ENCODE measurements at places on chromosomes 2 and 18. TPM values are rescaled to one million over a fixed set of nuclear protein-coding genes. Genes with fewer than 3 reads are reported as not detected.

ORMDL1 gene
- total RNA-seq = 63.4 TPM

ACVR1C gene
- total RNA-seq = 0.33 TPM

FSHR gene
- total RNA-seq = not detected

ANKRD12 gene
- 112 TPM for total RNA-seq

ACKR3 gene
- total RNA-seq = 116 TPM

UGT1A9 gene
- not detected for total RNA-seq

GNAL gene
- total RNA-seq = 15.5 TPM

GPR75 gene
- total RNA-seq = 3.1 TPM

ZNF892 gene
- 4.3 TPM for total RNA-seq

- peak within 1 kb of the TSS; percentile 68 for H3K4me3 ChIP-seq
- no peaks in the 10 kb centered on the region for H3K4me1 ChIP-seq
- no peaks in the 10 kb centered on the region for H3K36me3 ChIP-seq
- no peaks in the 10 kb centered on the region for H3K27me3 ChIP-seq
Measured at GRCh38 chr2:202871300-202872141, at the start of gene ICA1L. TSS of gene ICA1L (minus strand) at chr2:202871766. CDS start at chr2:202829009, 42,757 bp downstream.

DNA sequence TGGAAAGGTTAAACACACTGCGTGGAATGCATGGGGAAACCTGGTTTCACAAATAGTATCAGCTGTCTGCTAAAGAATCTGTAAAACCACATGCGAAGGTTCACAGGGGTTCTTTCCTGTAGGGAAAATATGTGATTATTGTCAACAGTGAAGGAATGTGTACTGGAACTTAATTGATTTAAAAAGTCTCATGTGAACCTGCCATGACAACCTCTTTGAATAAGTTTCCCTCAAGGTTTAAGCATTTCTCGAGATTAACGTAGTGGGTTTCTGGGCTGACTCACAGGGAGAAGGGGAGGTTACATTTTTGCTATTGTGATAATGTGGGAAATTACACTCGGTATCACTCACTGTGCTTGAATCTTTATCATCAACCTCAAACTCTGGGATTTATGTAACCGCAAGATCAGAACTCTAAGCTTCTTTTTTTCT, 28.2 kb upstream of the IL1R1 start:
- DNase-seq = no peak
- no peaks in the 10 kb centered on the region for H3K4me1 ChIP-seq
- no peak overlapping the region for H3K4me3 ChIP-seq

GRCh38 chr2:20418519-20418918, 28.4 kb upstream of the RHOB start:
- H3K4me3 ChIP-seq = no peak overlapping the region
- H3K4me1 ChIP-seq = no peaks in the 10 kb centered on the region
- no peaks in the 10 kb centered on the region for H3K36me3 ChIP-seq
- no peaks in the 10 kb centered on the region for H3K27me3 ChIP-seq
- DNase-seq = no peak
- peak overlapping the region; percentile 9 for H3K27ac ChIP-seq

DNA sequence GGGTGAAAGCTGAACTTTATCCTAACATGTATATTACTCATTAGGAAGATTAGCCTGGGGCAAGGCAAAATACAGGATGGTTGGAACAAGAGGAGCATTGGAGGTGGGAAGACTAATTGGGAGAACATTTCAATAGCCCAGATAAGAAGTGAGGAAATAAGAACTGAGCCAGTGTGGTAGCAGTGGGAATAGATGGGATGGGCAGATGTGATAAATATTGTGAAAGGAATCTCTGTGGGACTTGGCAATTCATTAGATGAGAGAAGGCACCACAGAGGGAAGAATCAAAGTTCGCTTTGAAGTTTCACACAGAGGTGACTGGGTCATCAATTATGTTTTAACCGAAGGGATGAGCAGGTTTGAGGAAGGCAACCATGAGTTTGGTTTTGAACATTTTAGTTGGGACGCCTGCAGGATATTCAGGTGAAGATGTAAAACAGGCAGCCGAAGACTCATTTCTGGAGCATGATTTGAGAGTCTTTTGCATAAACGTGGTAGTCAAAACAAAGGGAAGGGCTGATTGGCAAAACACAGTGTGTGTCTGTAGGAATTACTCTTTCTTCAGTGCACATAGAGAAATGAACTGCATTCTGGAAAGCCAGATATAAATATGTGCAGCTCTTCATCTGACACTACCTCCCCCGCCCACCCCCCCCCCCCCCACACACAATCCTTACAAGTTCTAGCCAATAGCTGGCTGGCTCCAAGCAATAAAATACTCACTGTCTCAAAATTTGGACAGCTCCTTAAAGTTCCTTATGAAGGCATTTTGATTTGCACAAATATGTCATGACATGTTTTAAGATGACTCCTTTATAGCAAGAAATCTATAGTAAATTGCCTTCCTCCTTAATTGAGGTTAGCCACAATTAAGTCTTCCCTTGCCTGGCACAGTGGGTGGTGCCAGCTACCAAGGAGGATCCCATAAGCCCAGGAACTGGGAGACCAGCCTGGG, 1.9 kb upstream of the SLC1A4 start:
- H3K27me3 ChIP-seq = no peaks in the 10 kb centered on the region
- peaks cover 3% of the 10 kb centered on the region for H3K4me1 ChIP-seq
- peak overlapping the region; percentile 67 for H3K4me3 ChIP-seq

- H3K27ac ChIP-seq = no peak overlapping the region
- H3K4me1 ChIP-seq = no peaks in the 10 kb centered on the region
- no peaks in the 10 kb centered on the region for H3K27me3 ChIP-seq
- no peaks in the 10 kb centered on the region for H3K36me3 ChIP-seq
- no peak for DNase-seq
- no peak overlapping the region for H3K4me3 ChIP-seq
Measured at GRCh38 chr18:76660571-76661192, 161.7 kb upstream of the ZNF236 start.

DNA sequence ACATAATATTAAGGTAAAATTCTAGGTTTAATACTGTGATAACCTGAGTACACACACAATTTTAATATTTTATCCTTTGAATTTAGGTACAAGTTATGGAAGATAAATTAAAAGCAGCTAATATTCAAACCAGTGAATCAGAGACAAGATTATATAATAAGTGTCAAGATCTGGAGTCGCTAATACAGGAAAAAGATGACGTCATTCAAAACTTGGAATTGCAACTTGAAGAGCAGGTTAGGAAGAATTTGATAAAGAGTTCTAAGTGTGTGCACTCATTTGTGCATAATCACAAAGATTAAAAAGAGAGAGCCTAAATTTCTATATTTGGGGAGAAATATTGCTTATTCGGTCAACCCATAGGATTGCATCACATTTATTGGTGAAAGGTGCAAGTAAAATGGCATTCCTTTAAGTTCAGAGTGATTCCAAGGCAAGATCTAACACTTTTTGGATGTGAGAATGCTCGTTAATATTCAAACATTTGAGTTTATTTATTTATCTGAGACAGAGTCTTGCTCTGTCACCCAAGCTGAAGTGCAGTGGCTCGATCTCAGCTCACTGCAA, 16.3 kb upstream of the C1GALT1C1L start:
- H3K36me3 ChIP-seq = no peaks in the 10 kb centered on the region
- H3K27me3 ChIP-seq = no peaks in the 10 kb centered on the region
- no peaks in the 10 kb centered on the region for H3K4me1 ChIP-seq
- no peak overlapping the region for H3K27ac ChIP-seq

DNA sequence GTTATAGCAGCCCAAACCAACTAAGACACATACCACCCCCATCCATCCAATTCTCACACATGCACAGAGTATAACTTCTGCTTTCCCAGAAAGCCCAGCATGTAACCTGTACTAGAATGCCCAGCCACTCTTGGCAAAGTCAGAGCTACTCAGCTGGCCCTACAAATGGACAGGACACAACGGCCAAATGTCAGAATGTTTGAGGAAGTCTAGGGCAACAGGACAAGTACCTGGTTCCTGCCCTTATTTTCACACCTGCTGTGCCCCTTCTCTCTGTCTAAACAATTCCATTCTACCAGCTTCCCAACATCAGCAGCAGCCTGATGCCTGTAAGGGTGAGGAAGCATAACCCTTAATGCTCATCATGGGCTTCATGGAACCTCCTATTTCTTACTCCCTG, 15.1 kb upstream of the BZW1 start:
- no peaks in the 10 kb centered on the region for H3K4me1 ChIP-seq
- no peak overlapping the region for H3K27ac ChIP-seq
- H3K4me3 ChIP-seq = no peak overlapping the region

GRCh38 chr2:206958261-206958660, 18.9 kb downstream of the CPO start:
- no peak overlapping the region for H3K4me3 ChIP-seq
- no peak overlapping the region for H3K27ac ChIP-seq
- no peaks in the 10 kb centered on the region for H3K36me3 ChIP-seq
- no peak for DNase-seq
- H3K4me1 ChIP-seq = no peaks in the 10 kb centered on the region

DNA sequence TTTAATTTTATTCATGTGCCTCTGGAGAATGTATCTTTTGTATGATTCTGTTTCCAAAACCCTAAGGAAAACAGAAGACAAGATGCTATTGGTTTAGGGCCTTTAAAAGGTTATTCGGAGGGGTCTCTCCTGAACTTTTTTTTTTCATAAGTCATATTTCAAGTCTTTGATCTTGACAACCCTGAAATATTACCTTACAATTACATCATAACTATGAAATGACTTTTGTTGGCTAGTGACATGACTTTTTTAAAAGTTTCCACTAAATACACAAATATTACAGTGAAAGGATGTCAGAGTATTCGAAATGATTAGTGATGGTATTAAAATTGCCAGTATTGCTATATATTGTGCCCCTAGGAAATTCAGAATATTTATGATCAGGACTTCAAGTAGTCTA, 31.8 kb upstream of the FZD7 start:
- no peak overlapping the region for H3K4me3 ChIP-seq
- no peaks in the 10 kb centered on the region for H3K27me3 ChIP-seq
- DNase-seq = no peak
- H3K27ac ChIP-seq = no peak overlapping the region

GRCh38 chr2:104853534-104854497, at the start of gene POU3F3:
TSS of gene POU3F3 (plus strand) at chr2:104854115. CDS start at chr2:104855511, 1,396 bp downstream.
- H3K36me3 ChIP-seq = no peaks in the 10 kb centered on the region
- H3K27ac ChIP-seq = no peak within 1 kb of the TSS
- no peaks in the 10 kb centered on the region for H3K27me3 ChIP-seq
- no peaks in the 10 kb centered on the region for H3K4me1 ChIP-seq
- H3K4me3 ChIP-seq = peak within 1 kb of the TSS; percentile 45

DNA sequence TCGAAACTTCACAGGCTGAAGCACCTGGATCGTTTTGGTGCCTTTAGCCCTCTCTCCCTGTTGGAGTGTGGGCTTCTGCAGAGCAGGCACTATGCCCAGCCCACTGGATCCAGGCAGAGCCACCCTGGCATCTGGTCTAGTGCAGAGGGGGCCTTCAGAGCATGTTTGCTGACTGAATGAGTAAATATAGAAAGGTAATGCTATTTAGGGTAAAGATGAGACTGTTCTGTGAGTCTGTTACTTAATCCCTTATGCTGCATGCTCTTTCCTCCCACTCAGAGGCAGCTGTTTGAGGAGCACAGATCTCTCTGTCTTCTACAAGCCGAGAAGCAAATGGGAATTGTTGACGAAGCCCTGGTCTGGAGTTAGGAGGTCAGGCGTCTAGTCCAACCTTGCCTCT, 130.2 kb downstream of the RGPD3 start:
- H3K27ac ChIP-seq = no peak overlapping the region
- H3K36me3 ChIP-seq = no peaks in the 10 kb centered on the region
- H3K4me3 ChIP-seq = no peak overlapping the region
- DNase-seq = no peak

GRCh38 chr2:27907547-27907946, 17.0 kb downstream of the BABAM2 start:
- H3K36me3 ChIP-seq = no peaks in the 10 kb centered on the region
- H3K27me3 ChIP-seq = no peaks in the 10 kb centered on the region
- no peak overlapping the region for H3K27ac ChIP-seq
- no peaks in the 10 kb centered on the region for H3K4me1 ChIP-seq
- DNase-seq = no peak

DNA sequence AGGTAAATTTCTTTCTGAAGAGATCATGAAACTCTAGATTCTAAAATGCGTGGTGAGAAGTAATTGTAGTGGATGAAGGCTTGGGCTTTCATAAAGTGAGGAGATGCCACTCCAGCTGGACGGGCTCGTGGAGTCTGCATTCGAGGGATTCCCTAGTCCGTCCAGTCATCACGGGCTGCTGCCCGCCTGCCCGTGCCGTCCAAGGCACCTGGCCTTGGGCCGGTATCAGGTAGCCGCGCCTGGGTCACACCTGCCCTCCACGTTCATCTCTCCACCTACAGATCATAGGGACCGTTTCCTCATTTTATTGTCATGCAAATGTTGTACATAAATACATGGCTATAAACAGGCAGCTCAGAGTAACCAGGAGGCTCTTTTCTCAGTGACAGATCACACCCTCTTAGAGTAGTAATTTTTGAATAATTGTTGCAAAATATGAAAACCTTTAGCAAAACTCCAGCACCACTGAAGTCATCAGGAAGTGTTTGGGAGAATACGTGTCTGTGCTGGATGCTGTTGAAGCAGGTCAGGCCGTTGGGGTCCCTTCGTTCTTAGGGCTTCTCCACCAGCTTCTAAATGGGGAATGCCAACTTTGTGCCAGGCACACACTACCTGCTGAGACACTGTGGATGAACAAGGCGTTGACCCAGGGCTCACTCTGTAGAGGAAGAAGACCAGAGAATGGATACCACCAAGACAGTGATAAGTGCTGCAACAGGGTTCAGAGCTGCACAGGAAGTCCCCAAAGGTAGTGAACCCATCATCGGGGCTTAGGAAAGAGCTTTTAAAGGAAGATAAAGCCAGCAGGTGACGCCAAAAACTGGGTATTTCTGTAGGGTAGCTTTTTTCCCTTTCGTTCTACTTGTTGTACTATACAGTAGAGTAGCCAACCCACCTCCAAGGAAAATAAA, 112.5 kb downstream of the FAM210A start:
- H3K27ac ChIP-seq = no peak overlapping the region
- no peaks in the 10 kb centered on the region for H3K36me3 ChIP-seq
- H3K4me3 ChIP-seq = no peak overlapping the region
- H3K4me1 ChIP-seq = no peaks in the 10 kb centered on the region

GRCh38 chr2:216404010-216404618, 8.2 kb upstream of the SMARCAL1 start:
- H3K27me3 ChIP-seq = no peaks in the 10 kb centered on the region
- H3K4me1 ChIP-seq = no peaks in the 10 kb centered on the region
- no peak overlapping the region for H3K27ac ChIP-seq

- no peak overlapping the region for H3K4me3 ChIP-seq
- no peak overlapping the region for H3K27ac ChIP-seq
Measured at GRCh38 chr2:9097239-9097638, 93.8 kb upstream of the MBOAT2 start.

DNA sequence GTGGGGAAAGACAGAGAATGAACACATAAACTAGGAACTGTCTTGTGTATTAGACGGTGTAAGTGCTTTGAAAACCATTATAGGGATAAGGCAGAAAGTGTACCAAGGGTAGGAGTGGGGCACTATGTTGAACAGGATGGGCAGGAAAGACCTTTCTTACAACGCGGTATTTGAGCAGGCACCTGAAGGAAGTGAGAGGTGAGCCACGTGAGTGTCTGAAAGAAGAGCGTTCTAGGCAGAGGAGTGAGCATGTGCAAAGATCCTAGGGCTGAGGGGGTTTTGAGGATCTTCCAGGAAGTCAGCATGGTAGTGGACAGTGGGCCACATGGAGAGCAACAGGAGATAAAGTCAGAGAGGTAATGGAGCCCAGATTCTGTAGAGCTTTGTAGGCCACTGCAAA, 65.2 kb downstream of the SRD5A2 start:
- H3K27me3 ChIP-seq = no peaks in the 10 kb centered on the region
- DNase-seq = no peak
- no peak overlapping the region for H3K4me3 ChIP-seq
- no peaks in the 10 kb centered on the region for H3K4me1 ChIP-seq
- no peaks in the 10 kb centered on the region for H3K36me3 ChIP-seq

Data from aorta (tissue), 5 donors.